Occipital lobe (tissue), 3 donors: ENCODE measurements at places on chromosomes 1 and 21.

GRCh38 chr1:98002288-98002687 is 81.5 kb upstream of the DPYD start:
- DNase-seq = no peak

GRCh38 chr1:222792744-222793143 is 22.1 kb upstream of the DISP1 start:
- no peak for DNase-seq

DNA sequence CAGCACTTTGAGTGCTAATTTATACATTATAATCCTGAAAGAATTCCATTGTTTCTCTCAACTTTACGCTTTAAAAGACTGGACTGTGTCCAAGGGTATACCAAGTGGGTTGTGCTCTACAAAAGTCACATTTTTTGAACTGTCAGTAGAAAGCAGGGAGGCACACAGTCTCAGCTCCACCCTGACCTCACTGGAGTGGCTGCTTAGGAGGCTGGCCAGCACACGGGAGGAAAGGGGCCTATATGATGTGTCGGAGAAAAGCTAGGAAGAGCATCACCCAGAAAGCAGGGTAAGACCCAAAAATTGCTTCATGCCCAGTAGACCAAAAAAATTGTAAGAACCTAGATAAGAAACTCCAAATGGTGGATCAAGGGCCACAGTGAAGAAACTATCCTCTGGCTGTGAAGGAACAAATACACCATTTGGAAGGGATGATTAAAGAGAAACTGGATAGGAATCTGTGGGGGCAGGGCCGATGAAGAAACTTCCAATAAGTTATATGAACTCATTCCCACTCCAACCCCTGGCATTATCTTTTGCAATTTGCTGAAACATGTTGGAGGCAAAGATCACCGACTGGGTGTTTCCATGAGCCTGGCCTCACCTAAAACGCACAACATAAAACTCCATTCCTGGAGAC is 1.9 kb downstream of the S100A10 start:
- DNase-seq = no peak

- DNase-seq = no peak
These were observed 79.7 kb downstream of the ENAH start for GRCh38 chr1:225573216-225573615.

GRCh38 chr1:44596511-44596910 is 77.8 kb downstream of the TMEM53 start:
- DNase-seq = no peak

DNA sequence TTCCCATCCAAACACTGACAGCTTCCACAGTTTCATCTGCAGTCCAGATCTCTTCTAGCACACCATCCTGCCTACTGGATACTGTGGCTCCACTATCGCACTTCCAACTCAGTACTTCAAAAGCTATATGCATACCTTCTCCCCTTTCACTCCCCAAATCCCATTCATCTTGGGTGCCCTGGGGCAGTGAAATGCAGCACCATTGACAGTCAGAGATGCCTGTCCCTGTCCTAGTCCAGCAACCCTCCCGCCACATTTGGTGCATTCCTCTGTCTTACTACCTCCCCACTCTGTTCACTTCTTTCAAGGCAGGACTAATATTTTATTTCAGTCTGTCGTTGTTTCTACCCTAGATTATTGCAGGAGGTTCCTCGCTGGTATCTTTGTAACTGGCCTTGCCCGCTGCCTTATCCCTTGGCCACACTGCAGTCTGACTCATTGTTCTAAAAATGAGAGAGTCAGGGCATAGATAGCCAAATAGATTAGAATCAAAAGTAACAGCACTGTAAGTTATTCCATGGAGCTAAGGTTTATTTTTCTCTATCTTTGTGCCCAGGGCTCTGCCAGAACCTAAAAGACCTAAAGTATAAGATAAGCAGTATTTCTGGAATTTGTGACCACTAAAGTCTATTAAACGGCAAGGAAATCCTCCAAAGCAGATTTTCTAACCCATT is 96.7 kb downstream of the ESRRG start:
- DNase-seq = no peak

DNA sequence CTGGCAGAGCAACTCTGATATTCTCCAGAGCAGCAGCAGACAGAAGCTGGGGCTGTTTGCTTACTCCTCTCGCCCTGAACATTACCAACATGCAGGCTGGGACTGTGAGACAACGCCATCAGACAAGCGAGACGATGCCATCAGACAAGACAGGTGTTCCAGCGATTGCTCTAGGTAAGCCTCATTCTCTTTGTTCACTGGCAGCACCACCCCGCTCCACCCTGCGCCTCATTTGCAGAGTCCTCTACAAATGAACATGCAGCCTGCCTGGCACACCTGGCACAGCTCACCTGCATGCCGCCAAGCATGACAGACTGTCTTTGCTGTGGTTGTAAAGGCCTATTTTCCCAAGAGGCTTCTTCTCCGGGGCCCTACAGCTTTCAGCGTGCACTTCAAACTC is 346.2 kb downstream of the SMYD3 start:
- DNase-seq = no peak

GRCh38 chr1:212182579-212182978 is 102.6 kb upstream of the PPP2R5A start:
- DNase-seq = no peak

- DNase-seq = no peak
These were observed 507.1 kb downstream of the SMYD3 start for GRCh38 chr1:245999697-246000637.

GRCh38 chr1:19650416-19651140 is 6.5 kb downstream of the NBL1 start:
- peak; percentile 52 for DNase-seq

- DNase-seq = no peak
These were observed 590.4 kb upstream of the PLXNA2 start for GRCh38 chr1:208834381-208835096.

DNA sequence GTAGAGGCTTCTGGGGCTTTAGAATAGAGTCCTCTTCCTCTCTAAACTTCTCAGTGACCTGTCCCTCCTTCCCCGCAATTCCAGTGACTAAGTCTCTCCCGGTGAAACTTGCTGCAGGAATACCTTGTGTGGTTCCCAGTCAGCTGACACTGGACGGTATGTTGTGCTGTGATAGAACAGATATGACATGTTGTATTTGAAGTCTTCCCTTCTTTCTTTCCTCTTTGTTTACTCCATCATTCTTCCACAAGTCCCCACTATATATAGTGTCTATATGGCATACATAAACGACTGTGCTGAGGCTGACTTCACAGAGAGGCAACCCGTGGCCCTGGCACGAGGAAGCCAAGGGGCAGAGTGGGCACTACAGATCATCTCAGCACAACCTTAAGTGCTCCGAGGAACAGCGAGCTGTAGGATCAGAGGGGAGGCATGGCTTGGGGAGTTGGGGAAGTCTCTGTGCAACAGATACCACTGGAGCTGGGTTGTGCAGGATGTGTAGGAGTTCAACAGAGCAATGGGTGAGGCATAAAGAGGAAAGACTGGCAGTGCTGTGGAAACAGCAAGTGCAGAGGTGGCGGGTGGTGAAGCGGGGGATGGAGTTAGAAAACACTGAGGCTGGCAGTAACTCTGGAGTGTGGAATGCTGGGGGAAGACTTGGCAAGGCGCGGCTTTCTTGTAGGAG is 237.8 kb downstream of the TRABD2B start:
- no peak for DNase-seq

GRCh38 chr1:37634244-37634991 is at the start of gene RSPO1:
TSS of gene RSPO1 (minus strand) at chr1:37634892. CDS start at chr1:37629661, 5,231 bp downstream.
- DNase-seq = no peak

DNA sequence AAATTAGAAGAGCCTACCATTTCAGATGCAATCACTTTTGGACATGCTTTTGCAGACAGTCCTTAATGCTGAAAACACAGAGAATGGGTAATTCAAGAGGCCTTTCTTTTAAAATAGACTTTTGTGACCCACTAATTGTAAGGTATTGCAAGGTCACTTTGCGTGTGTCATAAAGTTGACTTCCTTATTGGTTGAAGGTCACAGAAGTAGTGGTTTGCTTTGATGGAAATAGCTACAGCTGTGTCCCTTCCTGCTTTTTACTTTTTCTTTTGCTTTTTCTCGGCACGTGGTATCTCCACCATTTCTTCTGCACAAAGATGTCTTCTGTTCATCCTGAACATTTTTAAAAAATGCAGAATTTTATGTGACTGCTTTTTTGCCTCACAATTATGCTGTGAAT is 146.8 kb downstream of the DYRK1A start:
- no peak for DNase-seq

DNA sequence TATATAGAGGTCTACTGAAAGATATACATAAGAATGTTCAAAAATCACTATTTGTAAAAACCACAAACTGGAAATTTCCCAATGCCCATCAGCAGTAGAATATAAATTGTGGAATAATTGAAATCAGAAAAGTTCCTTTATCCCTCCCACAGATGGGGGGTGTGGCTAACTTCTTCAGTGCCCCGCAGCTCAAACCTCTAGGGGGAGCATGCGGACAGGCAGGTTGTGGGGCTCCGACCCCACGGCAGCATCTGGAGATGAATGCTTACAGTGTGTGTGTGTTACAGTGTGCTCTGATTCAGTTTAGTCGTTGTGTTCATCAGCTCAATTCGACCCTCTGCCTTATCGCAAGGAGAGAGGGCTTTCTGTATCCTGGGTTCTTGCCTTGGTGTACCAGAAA is 262.1 kb upstream of the LRRC7 start:
- no peak for DNase-seq

- DNase-seq = no peak
These were observed 14.0 kb upstream of the NES start for GRCh38 chr1:156691191-156691590.

DNA sequence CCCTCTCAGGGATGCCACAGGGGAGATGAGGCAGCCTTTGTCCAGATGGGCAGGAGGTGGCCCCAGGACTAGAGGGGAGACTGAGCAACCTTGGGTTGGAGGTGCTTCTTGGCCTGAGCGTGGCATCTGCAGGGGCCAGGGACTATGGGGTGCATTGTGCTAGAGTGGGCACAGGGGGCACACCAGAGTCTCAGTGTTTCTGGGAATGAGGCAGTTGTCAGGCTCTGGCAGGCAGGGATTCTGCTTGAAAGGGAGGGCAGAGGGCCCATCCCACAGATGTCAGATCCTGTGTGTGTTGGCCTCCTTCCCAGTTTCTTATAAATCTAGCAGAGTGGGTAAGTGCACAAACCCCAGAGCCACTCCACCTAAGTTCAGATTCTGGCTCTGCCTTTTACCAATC is 13.7 kb downstream of the LGR6 start:
- no peak for DNase-seq

GRCh38 chr1:12678350-12678749 is 34.5 kb downstream of the AADACL4 start:
- DNase-seq = no peak

GRCh38 chr1:151504252-151504651 is 6.9 kb upstream of the CGN start:
- no peak for DNase-seq

- no peak for DNase-seq
These were observed 18.6 kb upstream of the SH2D1B start for GRCh38 chr1:162430583-162430982.

DNA sequence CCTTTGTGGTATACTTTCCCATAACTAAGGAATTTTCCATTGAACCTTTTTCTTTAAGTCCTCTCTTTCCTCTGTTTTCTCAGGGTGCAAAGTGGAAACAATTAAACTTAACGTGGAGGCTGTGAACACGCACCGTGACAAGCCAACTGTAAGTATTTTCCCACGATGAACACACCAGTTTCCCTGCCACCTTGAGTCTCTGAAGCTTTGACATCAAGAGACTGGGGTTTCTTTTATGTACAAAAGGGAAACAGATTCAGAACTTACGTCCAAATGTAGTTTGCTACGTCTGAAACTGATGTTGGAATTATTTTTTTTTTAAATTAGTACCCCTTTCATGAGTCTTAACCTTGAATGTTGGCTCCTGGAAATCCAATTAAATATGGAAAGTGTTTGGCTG is 17.2 kb upstream of the C4BPB start:
- DNase-seq = no peak

DNA sequence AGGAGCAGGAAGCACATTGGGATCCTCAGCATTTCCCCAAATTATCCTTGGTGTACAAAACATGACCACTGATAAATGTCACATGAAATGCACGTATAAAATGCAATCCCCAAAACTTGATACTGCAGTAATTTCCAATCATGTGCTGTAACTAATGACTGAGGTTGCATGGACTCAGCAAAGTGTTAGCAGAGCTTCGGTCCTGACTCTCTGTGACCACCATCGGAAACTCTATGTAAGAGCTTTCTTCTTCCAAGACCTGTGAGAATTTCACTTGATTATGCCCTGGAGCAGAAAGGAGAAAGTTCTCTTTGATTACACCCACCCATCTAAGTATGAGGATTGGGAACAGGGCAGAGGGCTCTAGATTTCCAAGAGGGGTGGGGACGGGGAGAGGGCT is 908 bp downstream of the CD53 start:
- no peak for DNase-seq

DNA sequence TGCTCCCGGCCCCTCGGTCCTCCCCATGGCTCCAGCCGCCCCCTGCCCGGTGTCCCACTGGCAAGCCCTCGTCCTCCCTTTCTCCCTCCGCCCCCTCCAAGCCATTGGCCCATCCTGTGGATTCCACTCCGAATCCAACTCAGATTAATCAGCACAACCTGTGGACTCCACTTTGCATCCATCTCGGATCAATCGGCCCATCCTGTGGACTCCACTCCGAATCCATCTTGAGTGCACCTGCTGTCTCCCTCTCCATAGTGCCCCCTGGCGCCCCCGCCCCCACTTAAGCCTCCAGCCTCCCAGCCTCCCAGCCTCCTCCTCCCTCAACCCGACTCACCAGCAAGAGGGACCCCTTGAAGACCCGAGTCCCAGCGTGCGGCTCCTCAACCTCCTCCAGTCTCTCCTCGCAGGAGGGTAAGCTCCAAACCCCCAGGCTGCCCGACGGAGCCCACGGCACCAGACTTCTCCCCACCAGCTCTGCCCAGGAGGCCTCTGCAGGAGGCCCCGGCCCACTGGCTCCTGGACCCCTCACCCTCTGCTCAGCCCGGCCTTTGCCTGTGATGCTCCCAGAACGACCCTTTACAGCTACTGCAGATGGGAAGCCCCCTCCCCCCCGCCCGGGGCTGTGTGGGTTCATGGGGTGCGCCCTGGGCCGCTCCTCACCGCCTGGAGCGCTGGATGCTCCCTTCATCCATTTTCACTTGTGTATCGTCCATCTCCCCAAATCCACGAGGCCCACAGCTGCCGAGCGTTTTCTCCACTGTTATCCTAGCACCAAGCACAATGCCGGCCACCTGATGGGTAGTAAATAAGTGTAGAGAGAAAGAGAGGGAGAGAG is 40.6 kb upstream of the TSPEAR start:
- DNase-seq = no peak

- no peak for DNase-seq
These were observed 53.2 kb upstream of the SOD1 start for GRCh38 chr21:31606081-31606874.
